ENCODE measurements at places on chromosomes 6 and 20.

DNA sequence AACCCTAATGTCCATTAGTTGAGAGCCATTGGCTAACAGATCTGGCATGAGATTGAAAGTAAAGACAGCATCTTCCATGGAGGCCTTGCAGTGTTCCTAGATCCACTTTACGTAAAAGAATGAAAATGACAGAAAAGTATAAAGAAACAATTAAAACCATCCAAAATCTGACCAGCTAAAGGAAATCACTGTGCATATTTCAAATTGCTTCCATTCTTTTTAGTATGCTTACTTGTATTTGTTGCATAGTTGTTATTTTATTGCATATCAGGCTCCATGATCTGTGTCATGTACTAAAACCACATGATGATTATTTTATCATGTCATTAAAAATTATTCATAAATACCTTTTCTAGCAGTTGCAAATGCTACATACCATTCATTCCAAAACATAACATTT lies 67.9 kb downstream of the GCLC start:
- DNase-seq = no peak

DNA sequence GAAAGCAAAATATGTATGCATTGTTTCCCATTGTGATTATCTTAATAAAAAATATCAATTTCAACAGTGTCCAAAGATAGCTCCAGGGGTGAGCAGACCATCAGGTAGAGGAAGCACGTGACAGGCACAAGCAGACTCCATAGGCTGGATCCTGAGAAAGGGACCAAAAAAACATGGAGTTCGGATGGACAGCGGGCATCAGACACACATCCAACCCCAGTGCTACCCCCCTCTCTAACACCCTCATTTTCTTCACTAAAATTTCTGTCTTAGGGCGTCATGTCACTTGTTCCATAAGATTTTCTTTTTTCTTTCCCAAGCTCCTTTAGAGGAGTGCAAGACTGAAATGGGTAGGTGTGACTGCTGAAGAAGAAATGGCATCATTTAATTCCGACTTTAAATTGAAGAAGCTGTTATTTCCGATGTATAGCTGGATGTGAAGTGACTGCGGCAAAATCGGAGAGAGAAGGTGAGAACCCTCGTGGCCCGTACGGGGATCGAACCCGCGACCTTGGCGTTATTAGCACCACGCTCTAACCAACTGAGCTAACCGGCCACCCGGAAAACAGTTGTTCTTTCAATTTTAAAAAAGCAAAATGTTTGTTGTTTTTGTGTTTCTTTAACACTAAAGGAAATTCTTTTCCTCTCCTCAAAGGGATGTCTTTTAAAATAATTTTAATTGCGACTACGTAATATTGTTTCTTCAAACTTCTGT lies 10.3 kb upstream of the PRSS16 start:
- DNase-seq = no peak

DNA sequence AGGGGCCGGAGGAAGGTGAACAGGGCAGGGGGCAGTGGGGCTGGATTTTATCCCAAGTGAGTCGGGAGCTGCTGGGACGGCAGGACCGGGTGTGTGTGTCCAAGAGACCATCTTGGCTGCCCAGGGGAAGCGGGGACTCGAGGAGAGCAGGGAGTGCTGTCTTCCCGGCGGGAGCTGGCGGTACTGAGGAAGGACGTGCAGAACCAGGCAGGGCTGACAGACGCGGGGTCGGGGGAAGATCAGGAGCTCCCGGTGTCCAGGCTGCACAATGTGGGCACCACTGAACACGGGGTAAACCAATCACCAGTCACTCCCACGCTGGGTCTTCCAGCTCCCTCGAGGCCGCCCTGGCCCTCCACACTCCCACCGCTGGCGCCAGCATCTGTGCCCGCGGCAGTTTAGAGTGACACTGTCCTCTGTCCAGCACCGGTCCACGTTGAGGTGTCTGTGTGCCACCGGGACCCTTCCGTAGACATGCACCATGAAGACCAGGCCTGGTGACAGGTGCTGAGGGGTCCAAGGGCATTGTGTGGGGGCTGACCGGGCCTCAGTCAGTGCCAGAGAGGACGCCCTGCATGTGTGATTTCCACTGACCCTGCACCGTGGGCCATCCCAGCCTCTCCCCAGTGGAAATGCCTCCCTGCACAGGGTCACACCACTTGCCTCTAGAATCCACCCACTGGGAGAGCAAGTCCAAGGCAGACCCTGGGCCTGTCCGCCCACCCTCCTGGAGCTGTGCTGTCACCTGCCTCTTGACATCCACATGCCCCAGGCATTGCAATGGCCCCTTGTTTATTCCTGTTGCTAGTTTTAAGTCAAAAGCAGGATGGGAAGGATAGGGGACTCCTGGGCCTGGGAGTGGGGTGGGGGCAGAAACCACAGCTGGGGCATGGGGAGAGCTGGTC lies 401.9 kb downstream of the TAF4 start:
- DNase-seq = no peak

DNA sequence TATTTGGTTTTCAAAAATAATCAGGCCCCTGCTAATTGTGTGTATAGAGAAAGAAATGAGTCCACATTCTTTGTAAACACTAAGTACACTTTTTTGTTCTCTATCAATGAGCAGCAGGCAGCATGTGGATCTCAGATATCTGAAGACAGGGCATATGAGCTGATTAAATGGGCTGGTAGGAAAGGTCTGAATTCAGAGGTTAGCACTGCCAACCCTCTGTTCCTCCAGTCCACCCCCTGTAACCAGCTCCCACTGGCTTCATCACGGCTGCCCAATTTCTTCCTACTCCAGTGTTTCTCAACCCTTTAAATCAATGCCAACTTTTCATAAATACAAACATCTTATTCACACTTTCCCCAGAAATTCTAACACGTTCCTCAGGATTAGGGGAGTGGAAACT lies 128.5 kb downstream of the TPBG start:
- no peak for DNase-seq

- DNase-seq = no peak
Observed at GRCh38 chr6:15106958-15107643, 138.8 kb upstream of the JARID2 start.

DNA sequence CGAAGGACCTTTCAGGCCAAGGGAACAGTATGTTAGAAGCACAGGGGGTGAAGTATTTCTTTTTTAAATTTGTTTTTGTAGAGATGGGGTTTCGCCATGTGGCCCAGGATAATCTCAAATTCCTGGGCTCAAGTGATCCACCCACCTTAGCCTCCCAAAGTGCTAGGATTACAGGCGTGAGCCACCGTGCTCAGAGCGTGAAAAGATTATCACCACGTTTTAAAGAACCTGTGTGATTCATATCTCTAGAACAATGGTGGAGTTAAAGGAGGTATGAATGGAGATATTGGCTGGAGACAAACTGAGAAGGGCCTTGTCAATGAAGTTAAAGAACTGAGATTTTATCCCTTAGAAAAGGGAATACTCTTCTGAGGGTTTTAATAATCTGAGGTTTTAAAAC lies 9.7 kb downstream of the ASF1A start:
- no peak for DNase-seq

DNA sequence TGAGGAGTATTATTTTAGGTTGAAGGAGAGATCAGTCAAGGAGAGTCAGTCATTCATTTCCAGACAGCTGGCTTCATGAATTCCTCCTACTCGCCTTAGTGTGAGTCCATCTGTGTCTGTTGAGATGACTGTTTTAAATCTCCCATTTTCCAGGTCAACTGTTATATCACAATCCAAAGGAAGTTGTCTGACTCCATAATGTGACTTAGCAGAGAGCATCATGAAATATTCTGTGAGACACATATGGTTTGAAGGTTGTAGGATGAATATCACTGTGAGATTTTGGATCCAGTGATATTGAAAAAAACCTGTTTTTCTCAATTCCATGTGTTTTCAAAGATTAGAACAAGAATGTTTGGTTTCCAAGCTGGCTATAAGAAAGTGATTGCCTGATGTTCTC lies 530.2 kb upstream of the MAN1A1 start:
- no peak for DNase-seq

DNA sequence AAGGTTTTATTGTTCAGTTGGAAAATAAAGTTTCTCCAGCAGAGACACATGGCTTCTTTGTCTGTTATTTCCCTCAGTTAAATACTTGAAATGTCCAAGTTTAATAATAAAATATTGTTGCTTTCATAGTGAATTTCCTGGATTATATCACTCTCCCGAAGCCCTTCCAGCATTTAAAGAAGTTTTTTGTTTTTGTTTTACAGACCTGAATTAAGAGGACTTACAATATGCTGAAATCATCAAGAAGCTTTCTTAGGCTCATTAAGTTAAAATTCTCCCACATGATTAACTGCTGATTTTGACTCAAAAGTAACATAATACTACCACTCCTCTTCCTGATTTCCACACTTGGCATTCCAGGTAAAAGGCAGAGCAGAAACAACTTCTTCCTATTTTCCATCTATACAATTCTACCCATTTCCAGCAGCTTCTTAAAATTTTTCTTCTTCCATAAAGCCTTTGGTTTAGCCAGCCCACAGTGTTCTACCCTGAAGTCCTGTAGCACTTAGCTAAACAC lies 35.8 kb downstream of the PDSS2 start:
- DNase-seq = no peak
